ENCODE measurements at places on chromosomes 4 and X.

- no peak for DNase-seq
These were observed 70.8 kb downstream of the RWDD4 start for GRCh38 chr4:183588169-183588675.

- DNase-seq, result no peak
These were observed 10.0 kb downstream of the TMEM164 start for GRCh38 chrX:110012818-110013485.

DNA sequence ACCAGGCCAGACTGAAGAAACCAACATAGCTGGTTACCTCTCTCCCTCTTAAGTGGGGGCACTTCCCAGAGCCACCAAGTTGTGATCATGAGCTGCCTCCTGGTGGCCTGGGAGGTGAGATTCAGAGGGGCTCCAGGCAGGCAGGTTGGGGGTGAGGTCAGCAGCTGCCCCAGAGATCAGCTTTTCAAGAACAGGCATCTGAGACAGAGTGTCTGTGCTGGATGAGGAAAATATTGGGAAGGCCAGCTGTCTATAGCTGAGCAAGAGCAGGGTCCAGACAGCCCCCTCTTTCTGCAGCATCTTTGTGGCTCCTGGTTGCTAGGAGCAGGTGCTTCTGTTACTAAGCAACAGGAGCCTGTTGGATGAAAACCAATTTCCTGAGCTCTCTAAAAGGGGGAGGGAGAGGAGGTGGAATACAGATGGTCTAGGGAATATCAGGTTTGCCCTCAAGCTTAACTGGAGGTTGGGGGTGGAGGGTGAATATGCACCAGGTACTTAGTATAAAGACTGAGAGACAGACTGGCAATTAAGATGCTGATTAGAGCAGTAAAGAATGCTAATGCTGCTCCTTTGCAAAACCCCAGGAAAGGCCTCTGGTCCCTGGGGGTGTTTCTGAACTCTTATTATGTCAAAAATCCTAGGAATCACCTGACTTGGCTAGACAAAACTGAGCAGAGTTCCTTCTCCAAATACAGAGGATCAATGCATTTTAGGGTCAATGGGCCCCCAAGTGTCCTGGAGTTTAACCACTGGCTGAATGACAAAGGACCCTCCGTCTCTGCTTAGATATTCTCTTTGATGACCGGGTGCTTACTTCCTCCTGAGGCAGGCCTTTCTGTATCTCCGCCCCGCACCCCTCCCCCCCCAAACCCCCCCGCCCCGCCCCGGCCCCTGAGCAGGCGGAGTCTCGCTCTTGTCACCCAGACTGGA lies 21.4 kb downstream of the ZCCHC13 start:
- DNase-seq, result no peak

DNA sequence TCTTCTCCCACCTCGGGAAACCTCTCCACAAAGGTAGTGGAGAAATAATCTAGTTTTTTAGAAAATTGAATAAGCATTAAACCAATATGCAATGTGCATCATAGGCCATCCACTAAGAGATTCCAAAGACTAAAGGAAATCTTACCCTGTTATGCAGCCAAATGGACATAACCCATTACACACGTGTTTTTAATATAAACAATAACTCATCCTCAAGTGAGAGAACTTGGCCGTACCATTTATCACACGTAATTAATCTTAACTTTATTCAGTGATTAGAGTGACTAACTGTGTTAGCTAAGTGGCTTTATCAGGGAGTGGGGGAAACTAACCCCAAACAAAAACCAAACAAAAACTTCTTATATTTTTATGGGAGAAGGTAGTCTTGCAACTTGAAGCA lies 57.8 kb downstream of the AFM start:
- no peak for DNase-seq

GRCh38 chr4:144174401-144175067 lies 34.0 kb upstream of the GYPA start:
- DNase-seq, result no peak

- no peak for DNase-seq
These were observed 179.7 kb upstream of the RASGEF1B start for GRCh38 chr4:81651243-81651899.

GRCh38 chr4:93648258-93648657 lies 180.3 kb upstream of the ATOH1 start:
- DNase-seq, result no peak

- DNase-seq, result no peak
These were observed 96.1 kb upstream of the MTM1 start for GRCh38 chrX:150472306-150472705.

DNA sequence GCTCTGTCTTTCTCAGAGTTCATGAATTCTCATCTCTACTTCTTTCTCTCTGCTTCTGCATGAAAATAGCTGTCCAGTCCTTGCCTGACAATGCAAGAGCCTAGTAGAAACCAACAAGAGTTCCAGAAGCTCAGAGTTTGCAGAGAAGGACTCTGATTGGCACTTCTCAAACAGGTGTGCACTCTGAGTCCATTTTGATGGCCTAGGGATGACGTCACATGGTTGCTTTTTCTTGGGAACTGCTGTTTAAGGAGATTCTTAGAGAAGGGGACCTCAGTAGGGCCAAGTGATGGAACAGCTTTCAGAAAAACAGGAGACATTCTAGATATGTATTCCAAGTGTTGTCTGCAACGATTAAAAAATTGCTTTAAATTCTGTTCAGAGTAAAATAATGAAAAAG lies 56.8 kb downstream of the HMGB2 start:
- no peak for DNase-seq

- no peak for DNase-seq
These were observed 286.7 kb upstream of the TENM3 start for GRCh38 chr4:181956512-181956911.

GRCh38 chr4:37389967-37390580 lies 145.5 kb downstream of the NWD2 start:
- DNase-seq, result no peak

GRCh38 chr4:18394656-18395055 lies 373.1 kb upstream of the LCORL start:
- no peak for DNase-seq

DNA sequence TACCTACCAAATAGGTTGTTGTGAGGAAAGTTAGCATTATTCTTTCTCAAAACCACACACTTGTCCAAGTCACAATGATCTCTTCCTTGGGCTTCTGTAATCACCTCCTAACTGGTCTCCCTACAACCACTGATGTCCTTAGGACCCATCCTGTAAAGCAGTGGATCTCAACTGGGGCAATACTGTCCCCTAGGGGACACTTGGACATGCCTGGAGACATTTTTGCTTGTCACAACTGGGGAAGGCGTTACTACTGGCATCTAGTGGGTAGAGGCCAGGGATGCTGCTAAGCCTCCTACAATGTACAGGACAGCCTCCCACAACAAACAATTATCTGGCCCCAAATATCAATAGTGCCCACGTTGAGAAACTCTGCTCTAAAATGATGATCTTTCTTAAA lies 118.7 kb upstream of the AP1S2 start:
- DNase-seq, result no peak

GRCh38 chrX:129959493-129959832 lies 23.0 kb upstream of the BCORL1 start:
- DNase-seq, result no peak

GRCh38 chr4:83629945-83630721 lies 94.2 kb downstream of the GPAT3 start:
- no peak for DNase-seq

DNA sequence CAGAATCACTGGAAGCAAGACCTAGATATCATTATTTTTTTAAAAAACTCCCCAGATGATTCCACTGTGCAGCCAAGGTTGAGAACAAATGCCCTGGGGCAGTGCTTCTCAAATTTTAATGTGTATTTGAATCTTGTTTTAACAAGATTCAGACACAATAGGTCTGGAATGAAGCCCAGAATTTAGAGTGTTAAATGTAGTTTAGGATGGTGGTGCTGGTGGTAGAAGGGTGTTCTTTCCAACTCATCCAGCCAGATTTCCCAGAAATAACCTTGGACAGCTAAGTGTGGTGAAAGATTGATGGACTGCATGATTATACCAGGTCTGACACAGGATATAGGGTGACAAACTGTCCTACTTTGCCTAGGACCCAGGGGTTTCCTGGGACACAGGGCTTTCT lies 120.1 kb upstream of the MED14 start:
- no peak for DNase-seq

- no peak for DNase-seq
These were observed 209.1 kb downstream of the CBR4 start for GRCh38 chr4:168800926-168801325.

GRCh38 chr4:159042097-159042605 lies 60.7 kb upstream of the RAPGEF2 start:
- no peak for DNase-seq

GRCh38 chr4:23237771-23238170 lies 545.0 kb downstream of the GBA3 start:
- DNase-seq, result no peak

- no peak for DNase-seq
These were observed 178.5 kb downstream of the SHOX start for GRCh38 chrX:809081-809480.

GRCh38 chrX:49230500-49231232 lies 2.5 kb downstream of the CACNA1F start:
- DNase-seq, result no peak

DNA sequence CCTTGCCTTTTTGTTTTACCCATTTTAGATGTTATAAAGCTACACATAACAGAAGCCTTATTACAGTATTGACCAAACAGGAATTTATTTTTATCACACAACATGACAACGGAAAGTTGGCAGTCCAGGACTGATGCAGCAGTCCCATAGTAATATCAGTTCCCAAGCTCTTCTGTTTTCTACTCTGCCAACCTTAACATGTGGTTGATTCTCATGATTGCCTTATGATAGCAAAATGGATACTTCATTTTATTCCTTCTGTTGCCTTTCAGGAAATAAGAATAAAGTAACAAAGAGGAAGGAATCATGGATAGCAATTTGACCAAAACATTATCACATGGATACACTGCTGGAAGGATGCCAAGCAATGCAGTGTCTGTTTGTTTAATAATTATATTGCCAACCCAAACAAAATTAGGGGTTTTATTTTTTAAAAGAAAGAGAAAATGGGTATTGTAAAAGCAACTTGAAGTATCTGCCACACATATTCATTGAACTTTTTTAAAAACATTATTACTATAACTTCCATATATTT lies 275.7 kb downstream of the STPG2 start:
- DNase-seq, result no peak

GRCh38 chr4:156766846-156767245 lies 204.8 kb downstream of the PDGFC start:
- no peak for DNase-seq

- DNase-seq, result no peak
These were observed 750 bp downstream of the TMEM129 start for GRCh38 chr4:1720163-1720983.

GRCh38 chr4:88418411-88418810 lies 38.5 kb upstream of the HERC5 start:
- DNase-seq, result no peak

DNA sequence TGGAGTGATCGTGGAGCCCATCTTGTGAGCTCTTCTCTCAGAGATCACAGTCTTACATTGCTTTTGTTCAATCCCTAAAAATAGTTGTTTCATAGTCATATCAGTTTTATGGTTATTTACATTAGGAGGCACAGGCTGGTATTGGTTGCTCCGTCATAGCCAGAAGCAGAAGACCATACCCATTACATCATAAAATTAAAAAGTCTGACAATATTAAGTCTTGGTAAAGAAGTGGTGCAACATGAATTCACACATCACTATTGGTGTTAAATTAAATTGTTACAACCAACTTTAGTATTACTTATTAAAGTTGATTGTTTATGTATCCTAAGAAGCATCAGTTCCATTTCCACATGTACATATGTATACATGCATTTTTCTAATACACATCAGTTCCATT lies 84.6 kb downstream of the LARP1B start:
- no peak for DNase-seq

- DNase-seq, result no peak
These were observed 1200.5 kb downstream of the C4orf33 start for GRCh38 chr4:130296448-130296847.

- no peak for DNase-seq
These were observed 150.1 kb downstream of the DIPK2B start for GRCh38 chrX:45050558-45050957.

DNA sequence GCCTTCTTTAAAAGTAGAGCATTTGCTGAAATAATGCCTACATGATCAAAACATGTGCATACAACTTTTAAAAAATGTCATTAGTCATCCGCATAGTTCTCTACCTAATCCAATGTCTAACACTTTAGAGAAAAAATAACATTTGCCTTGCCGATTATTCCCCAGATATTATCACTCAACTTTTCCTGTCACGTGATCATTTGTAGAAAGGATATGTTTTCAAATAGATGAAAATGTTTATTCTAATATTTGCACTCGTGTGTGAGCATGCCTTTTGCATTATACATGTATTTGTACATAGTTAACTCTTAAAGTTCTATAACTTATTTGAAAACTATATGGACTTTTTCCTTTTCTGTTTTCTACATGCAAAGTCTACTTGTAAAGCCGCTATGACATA lies 533.0 kb upstream of the FMR1 start:
- DNase-seq, result no peak

GRCh38 chr4:107138433-107138832 lies 102.3 kb upstream of the DKK2 start:
- DNase-seq, result no peak

GRCh38 chr4:7087036-7087435 lies 19.2 kb upstream of the GRPEL1 start:
- no peak for DNase-seq

DNA sequence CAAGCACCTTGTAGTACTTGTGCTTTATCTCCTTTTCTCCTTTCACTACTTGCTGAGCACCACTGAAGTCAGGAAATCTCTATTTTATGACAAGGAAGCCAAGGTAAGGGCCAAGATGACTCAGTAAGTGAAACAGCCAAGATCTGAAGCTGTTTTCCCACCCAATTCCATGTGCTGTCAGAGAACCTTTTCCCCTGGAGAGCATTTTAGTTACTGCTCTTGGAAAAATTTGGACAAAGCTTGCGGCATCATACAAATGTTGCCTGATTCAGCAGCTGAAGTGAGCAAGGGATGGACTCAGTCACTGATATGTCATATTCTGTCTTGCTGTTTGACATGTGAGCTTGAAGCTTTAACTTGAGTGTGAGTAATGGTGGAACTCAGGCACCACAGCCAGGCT lies 391.4 kb downstream of the RAB28 start:
- no peak for DNase-seq

DNA sequence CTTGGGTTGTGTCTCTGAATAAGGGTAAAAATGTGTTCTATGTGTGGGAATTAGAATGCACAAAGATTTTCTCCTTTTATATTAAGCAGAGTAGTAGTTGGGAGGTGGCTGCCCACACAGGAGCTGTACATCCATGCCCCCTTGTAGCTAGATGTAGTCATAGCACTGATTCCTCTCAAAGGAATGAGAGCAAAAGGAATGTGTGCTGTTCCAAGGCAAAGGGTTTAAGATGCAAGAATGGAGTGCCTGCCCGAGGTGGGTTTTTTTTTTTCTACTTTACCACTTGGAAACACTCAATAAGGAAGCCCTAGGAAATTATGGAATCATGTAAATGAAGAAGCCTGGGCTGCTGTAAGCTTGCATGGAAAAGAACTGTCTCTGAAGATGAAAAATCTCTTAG lies 2183.2 kb upstream of the AGA start:
- DNase-seq, result no peak

Measured in cerebellar nuclear complex (tissue), 1 donor.